MG63 (cell line): ENCODE measurements at places on chromosomes 6 and 20. TPM values are rescaled to one million over a fixed set of nuclear protein-coding genes. Genes with fewer than 3 reads are reported as not detected.

ZNF165 gene
- 0.49 TPM in 1 of 2 replicates, not detected in the other for total RNA-seq

NKX2-2 gene
- total RNA-seq = 3.1 and 8.1 TPM in 2 replicates

IP6K3 gene
- not detected in 2 replicates for total RNA-seq

TNNC2 gene
- total RNA-seq = not detected in 2 replicates

TAAR8 gene
- total RNA-seq = not detected in 2 replicates

GABRR2 gene
- total RNA-seq = not detected in 2 replicates

PSORS1C2 gene
- total RNA-seq = not detected in 2 replicates

DNA sequence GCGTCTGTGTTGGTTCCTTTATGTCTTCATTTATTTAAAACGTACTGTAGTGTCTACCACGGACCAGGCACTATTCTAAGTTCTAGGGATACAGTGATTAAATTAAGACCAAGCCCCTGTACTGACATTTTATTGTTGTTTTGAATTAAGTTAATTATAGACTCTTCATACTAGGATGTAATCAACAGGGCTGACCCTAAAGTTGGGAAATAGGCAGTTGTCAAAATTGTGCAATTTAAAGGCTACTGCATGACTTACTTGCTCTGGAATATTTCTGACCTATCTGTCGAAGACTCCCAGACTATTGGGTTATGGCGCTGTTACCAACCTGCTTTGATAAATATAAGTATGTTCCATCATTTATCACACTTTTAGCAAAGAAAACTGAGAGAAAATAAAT, 6.7 kb downstream of the MYO6 start:
- no peak for DNase-seq

- no peak for DNase-seq
Observed at GRCh38 chr6:119129968-119130484, 51.6 kb upstream of the FAM184A start.

- no peak for DNase-seq
Observed at GRCh38 chr6:158911746-158912480, 88.1 kb downstream of the RSPH3 start.

DNA sequence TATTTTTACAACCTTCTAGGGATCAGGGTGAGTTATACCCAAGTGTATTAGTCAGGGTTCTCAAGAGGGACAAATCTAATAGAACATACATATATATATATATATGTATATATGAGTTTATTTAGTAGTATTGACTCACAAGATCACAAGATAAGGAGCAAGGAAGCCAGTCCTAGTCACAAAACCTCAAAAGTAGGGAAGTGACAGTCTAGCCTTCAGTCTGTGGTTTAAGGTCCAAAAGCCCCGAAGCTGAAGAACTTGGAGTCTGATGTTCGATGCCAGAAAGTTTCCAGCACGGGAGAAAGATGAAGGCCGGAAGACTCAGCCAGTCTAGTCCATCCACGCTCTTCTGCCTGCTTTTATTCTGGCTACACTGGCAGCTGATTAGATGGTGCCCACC, 632.7 kb upstream of the AGPAT4 start:
- DNase-seq = no peak

DNA sequence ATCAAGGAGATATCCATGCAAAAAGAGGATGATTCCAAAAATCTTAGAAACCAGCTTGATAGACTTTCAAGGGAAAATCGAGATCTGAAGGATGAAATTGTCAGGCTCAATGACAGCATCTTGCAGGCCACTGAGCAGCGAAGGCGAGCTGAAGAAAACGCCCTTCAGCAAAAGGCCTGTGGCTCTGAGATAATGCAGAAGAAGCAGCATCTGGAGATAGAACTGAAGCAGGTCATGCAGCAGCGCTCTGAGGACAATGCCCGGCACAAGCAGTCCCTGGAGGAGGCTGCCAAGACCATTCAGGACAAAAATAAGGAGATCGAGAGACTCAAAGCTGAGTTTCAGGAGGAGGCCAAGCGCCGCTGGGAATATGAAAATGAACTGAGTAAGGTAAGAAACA, 10.1 kb upstream of the SNRNP48 start:
- DNase-seq = no peak

DNA sequence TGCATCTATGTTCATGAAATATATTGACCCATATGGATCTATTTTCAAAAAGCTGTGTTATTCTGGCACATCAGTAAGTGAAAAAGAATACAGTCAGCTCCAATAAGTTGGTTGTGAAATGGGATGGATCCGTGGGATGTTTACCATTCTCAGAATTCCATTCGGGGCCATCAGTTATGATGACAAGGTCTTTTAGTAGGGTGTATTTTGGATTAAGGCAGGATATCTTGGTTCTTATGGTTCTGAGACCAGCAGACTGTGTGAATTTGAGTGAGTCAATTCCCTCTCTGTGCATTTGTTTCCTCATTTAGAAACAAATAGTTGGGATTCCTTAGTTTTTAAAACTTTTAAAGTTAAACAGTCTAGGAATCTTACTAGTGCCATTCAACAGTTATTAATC, 287.4 kb downstream of the CD109 start:
- DNase-seq = no peak

GRCh38 chr20:42864116-42864515, 325.6 kb downstream of the PTPRT start:
- no peak for DNase-seq

GRCh38 chr20:34042262-34042661, 48.6 kb downstream of the RALY start:
- no peak for DNase-seq

GRCh38 chr6:138655828-138656227, 117.7 kb upstream of the CCDC28A start:
- no peak for DNase-seq
